NCI-H510A (cell line): ENCODE measurements at places on chromosomes 12 and 14.

DNA sequence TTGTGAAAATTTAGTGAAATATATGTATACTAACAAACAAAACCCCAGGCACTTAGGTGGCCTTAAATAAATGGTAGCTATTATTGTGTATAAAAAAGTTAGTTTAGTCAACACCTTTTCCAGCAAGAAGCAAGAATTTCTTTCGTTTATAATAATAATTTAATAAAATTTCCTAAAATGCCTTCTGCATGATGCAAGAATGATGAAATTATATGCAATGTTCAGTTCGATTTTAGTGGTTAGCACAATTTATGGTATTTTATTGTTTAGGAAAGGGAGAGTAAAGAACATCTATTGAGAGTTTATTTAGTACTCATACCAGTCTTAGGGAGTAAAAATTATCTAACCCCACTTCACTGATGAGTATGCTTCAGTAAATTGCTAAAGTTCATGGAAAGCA is 290.8 kb downstream of the APAF1 start:
- DNase-seq = no peak

GRCh38 chr12:106901276-106901675 is 54.4 kb upstream of the TMEM263 start:
- DNase-seq = no peak

DNA sequence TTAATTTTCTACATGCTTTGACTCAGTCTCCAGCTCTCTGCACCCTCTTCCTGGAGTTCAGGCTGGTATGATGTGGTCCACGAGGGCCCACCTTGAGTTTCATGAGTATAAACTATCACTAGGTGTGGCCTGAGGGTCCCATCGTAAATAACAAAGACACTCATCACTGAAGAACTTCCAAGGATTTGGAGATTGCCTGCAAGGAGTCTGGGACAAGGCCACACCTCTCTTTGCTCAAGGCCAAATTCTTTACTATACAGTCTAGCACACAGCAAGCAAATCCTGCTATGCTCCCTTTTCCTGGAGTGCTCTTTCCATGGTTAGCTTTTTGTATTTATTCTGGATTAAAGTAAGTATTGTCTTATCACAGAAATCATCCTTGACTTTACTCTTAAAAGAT is 271.9 kb downstream of the SLC16A7 start:
- DNase-seq = no peak

DNA sequence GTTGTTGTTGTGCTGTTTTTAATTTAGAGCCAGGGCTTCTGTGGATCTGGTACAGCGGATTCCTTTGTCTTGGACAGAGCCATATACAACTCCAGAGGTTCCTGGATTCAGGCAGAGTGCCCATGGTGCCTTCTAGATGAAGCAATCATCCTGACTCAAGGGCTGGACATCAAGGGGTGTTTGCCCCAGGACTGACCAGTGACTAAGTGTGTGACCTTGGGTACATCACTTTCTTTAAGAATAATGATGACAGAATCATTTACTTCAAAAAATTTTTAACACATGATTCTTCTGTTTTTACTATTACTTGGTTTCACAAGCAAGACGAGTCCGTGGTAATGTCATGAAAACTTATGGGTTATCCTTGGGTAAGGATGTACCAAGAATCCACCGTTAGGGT is 397.3 kb downstream of the ZFP36L1 start:
- DNase-seq = no peak

DNA sequence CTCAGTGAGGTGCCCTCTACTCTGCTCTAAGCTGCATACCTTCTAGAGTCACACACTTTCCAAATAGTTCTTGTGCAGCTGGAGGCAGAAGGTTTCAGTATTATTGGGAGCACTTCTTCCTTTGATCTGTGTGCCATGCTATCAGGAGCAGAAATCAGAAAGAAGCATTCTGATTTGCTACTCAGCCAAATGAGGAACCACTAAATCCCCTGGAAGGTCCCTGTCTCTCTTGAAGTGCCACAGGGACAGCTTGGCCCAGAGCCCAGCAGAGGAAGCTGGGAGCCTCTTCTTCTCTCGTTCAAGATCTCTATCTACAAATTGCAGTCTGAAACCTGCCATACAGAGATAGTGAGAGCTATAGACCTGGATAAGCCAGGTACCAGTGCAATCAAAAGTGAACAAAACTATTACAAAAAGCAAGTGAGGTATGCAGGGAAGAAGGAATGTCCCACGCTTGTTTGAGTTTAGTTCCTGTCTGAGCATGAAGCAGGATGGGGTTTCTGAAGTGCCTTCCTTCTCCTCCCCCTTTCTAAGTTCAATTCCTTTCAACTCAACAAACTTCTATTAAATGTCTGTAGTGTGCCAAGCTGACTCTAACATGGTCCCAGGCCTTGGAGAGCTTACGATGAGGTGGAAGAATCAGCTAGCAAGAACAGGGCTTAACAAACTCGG is 100.9 kb upstream of the PARP11 start:
- no peak for DNase-seq

DNA sequence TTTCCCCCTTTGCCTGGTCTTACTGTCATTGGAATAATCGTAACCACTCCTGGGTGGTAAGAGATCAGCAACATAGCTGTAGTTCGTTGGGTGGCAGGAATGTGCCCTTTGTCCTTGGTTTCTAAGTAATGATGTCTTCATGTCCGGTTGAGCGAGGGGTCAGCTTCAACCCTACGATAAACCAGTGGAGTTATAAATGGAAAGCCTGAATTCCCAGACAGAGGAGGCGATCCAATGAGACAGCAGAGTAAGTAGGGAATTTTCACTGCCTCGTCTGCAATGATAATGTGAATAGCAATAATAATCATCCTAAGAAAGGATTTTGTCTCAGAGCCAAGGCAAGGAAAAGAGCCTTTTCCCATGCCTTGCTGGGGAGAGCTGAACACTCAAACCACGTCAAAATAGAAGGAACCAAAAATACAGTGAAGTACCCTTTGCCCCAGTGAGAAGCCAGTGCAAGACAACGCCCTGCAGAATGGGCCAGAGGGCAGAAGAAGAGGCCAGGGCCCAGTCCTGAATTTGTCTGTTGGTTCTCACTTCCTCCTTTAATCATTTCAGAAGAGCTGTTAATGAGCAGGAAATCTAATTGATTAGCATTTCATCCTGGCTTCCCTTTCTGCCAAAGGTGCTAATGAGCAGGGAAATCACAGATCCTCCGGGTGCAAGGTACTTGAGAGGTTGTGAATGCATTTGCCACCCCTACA is 330.7 kb downstream of the CACNA1C start:
- DNase-seq = no peak

- DNase-seq = peak; percentile 11
Observed at GRCh38 chr12:2970744-2971143, 11.5 kb downstream of the TEAD4 start.

GRCh38 chr14:59435101-59435500 is 30.1 kb downstream of the GPR135 start:
- DNase-seq = no peak

DNA sequence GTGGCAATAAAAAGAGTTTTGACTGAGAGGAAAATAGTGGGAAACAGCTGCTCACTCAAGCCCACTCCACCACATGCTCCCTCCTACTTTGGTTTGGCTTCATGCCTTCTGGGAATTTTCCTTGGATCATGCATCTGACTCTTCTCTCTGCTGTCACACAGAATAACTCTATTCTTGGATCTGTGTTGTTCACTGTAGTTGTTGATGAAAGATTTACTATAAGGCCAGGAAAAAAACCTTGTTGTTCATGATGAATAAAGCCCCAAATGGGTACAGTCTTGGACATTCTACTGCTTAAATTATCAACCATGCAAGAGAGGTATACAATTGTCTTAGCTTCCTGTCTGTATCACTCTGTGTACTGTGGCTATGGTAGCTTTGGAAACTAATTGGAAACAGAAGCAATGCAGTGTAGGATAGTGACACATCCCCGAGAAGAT is 70.5 kb downstream of the TMX1 start:
- DNase-seq = no peak

GRCh38 chr12:110599334-110599733 is 14.6 kb upstream of the TCTN1 start:
- no peak for DNase-seq

DNA sequence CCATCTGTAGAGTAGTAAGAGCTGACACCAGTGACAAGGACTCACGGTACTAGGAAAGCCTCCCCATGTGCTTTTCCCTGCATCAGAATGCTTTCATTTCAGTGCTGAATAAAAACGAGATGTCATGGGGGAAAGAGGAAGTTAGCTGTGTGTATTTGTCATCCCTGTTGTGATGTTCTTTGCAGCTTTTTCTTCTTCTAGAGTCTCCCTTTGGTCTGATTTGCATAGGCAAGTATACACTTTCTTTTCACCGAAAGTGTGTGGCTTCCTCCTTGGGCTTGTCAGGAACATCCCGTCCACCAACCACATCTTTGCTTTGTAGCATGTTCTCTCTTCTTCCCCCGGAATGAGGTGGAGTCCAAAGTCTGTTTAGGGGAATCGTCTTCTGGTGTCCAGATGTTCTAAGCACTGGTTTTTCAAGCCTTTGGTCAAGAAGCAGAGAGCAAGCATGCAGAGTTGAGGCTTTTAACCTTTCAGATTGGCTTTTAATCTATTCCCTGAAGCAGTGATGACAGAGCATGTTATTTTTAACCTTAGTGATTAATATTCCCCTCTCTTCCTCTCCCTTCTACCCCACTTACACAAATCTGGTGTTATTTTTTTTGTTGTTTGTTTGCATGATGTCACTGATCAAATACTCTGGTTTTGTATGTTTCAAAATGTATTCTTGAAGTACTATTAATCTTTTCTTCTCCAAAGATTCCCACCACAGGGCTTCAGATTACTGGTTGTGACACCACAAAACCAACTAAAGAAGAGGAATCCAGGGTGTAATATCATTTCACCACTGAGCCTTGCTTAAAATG is 163.4 kb downstream of the SAMD4A start:
- DNase-seq = no peak

DNA sequence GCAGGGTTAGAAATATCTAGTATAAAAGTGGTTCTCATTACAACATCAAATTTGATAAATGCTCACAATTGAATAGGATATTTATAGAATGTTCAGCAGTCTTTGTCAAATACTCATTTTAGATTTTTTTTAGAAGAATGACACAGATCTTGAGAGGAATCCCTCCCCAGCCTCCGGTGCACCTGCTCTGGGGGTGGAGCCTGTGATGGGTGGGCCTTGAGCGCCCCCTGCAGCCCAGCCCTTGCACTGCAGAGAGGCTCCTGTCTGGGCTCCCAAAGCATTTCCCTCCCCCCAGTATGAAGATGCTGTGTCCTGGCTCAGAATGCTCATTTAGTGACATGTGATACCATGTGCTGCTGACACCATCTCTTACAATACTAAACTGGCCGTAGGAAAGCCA is 792.3 kb downstream of the TMEM121 start:
- no peak for DNase-seq

GRCh38 chr14:59208224-59208814 is 19.9 kb downstream of the DAAM1 start:
- no peak for DNase-seq

GRCh38 chr12:8561011-8561410 is 20.3 kb upstream of the CLEC4E start:
- no peak for DNase-seq

- no peak for DNase-seq
Observed at GRCh38 chr14:65824978-65825299, 412.4 kb downstream of the FUT8 start.

DNA sequence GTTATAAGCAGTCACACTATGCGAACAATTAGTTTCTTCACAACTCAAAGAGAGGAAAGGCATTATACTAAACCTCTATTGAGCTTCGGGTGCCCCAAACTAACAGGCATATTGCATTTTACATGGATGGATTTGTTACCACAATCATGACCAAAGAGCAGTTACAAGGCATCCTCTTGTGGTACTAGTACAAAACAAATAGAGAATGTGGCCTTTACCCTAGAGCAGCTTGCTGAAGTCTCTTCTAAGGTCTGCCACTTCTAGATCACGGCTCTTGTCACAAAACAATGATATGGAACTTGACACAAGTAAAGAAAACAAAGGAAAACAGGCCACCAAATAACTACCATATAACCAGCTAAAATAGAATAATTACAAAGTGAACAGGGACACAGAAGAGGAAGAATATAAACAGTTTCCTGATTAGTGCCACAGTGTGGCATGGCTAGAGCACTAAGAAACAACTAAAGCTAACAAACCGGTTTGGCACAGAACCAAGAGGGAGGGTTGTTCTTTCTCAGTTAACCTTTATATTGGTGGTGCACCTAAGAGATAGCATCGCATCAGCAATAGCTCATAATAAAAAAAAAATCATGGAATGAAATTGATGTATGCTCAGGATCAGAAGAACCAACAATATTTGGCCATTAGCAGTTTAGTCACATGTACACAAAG is 209.7 kb upstream of the ATP2B1 start:
- peak; percentile 62 for DNase-seq

- no peak for DNase-seq
Observed at GRCh38 chr14:71317385-71318096, 410.3 kb downstream of the PCNX1 start.

DNA sequence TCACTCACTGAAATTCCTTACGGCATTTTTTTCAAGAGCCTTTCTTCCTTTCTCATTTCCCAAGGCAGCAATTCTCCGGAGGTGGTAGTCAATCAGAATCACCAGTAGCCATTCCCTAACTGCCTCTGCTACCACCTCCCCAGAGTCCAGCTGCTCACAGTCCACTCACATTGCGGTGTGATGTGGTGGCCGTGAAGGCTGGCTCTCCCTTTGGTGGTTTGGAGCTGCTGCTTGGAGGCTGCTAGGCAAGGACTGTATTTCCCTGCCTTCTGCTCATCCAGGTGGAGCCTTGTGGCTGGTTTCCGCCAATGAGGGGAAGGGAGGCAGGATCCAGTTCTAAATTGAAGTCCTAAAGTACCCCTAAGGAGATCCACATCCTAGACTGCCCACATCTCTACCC is 222.0 kb downstream of the ANO2 start:
- no peak for DNase-seq

DNA sequence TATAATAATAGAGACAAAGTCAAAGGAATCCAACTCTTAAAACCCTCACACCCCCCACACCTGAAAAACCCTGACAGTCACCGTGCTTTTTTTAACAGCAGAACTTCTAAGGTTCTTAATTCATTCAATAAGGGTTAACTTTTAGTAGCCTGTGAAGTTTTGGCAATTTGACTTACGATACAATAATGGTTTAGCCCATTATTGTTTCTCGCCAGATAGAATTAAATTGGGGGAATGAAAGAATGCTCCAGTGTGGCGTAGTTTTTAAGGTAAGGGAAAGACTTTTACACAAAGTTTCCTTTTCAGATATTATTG is 604 bp upstream of the MAGOHB start:
- DNase-seq = no peak

DNA sequence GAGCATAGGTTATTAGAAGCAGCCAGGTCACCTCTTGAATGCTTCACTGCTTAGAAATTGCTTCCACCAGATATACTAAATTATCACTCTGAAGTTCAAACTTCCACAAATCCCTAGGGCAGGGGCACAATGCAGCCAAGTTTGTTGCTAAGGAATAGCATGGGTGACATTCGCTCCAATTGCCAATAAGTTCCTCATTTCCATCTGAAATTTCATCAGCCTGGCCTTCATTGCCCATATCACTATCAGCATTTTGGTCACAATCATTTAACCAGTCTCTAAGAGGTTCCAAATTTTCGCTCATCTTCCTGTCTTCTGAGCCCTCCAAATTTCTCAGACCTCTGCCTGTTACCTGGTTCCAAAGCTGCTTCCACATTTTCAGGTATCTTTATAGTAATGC is 356.1 kb downstream of the DAD1 start:
- no peak for DNase-seq

- DNase-seq = no peak
Observed at GRCh38 chr12:85963326-85963725, 89.2 kb downstream of the NTS start.
